GM12864 (cell line): ENCODE measurements at places on chromosomes 1 and 21.

DNA sequence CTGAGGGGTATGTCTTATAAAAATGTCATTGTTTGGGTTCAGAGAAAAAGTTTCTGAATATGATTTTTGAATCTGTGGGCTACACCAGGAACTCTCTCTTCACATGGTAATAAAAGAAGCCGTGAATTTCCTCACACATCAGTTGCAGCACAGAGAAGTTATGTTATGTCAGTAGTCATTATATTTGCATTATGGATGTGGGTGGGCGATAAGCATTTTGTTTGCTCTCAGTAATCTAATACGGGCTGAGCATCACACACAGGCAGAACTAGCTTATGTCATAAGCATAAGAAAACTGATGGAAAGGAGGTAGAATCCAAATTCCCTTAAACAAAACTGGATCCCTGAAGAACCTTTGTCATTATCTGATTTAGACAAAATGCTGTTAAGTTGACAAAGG is 70.8 kb downstream of the PRDM2 start:
- no peak for DNase-seq

GRCh38 chr1:101250656-101251272 is 13.9 kb downstream of the S1PR1 start:
- no peak for DNase-seq

DNA sequence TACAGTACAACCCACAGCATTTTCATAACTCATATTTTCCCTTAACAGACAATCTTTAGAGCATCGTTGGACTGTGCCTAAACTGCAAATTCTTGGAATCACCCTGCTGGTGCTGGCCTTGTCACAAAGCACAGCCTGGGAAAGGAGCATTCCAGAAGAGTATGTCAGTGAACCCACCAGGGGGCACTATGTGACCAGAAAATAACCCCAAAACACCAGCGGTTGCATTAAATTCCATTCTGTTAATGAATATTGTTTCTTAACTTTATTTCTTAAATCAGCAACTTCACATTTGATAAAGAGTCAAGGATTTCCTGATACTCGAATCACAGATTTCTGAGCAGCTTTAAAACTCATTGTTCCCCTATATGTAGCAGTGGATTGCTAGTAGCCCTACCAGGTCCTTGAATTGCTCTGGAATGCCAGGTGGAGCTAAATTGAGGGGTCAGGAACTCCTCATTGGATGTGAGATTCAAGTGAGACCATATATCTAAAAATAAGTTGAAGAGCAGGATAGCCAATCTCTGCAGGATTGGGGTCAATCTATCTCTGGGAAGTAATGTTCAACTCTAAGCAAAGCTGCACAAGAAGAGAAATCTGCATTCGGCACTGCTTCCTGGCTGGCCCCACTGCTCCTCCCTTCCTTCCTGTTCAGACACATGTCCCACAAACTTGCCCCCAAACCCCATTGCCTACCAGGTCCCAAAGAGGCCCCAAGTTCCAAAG is 12.7 kb upstream of the RAB4A start:
- DNase-seq = peak; percentile 16

DNA sequence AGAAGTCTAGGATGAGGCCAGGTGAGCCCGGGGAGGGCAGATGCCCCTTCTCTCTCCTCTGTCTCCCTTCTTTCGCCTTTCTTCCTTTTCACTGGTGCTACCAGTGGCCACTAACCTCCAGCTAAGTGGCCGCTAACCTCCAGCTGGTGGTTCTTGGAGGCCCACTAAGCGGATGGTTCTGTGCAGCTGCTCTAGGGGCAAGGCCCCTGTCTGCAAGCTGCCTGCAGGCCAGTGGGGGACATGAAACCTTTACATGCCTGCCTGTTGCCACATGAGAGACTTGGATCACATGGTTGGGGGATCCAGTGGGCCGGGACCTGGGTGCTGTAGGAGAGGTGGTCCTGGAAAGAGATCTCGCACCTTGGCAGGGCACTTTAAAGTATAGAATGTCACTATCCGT is 17.7 kb downstream of the IKBKE start:
- DNase-seq = no peak

- DNase-seq = no peak
Measured at GRCh38 chr1:91490501-91490900, 10.2 kb upstream of the CDC7 start.

DNA sequence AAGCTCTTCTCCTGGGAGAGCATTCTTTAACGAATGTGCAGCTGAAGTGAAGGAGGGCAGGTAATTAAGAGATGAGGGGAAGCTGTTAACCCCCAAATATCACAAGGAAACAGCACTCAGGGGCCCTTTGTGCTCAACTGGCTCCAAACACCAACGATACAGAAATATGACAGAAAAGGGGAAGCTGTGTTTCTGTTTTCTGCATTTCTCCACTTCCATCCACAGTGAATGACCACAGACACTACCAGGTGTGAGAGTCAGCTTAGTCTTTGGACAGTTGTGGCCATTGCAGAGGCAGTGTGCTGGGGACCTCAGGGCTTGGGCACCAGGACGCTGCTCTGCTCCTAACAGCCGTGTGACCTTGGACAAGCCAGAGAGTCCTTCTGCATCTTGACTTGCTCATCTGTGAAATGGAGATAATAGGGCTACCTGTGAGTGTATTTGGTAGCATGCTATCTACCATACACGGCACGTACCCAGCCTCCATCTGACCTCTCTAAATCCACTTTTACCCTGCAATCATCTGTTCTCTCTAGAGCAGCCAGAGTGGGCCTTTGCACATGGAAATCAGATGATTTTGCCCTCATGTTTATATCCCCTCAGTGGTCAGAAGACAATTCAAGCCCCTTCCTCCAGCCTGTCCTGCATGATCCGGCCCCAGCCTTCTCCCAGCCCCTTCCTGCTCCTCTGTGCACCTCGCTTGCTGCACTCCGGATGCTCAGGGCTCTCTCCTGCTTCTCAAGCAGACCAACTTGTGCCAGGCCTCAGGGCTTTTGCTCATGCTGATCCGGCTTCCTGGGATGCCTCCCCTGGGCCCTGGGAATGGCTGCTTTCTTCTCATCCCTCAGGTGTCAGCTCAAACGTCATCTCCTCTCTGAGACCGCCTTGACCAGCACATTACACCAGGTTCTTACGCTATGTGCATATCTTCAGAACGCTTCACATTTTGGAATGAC is 4.7 kb upstream of the TINAGL1 start:
- no peak for DNase-seq

- DNase-seq = no peak
Measured at GRCh38 chr1:223835754-223836153, 10.0 kb downstream of the TP53BP2 start.
